Bone marrow (tissue), 2 donors: ENCODE measurements at places on chromosomes 6 and 20.

DNA sequence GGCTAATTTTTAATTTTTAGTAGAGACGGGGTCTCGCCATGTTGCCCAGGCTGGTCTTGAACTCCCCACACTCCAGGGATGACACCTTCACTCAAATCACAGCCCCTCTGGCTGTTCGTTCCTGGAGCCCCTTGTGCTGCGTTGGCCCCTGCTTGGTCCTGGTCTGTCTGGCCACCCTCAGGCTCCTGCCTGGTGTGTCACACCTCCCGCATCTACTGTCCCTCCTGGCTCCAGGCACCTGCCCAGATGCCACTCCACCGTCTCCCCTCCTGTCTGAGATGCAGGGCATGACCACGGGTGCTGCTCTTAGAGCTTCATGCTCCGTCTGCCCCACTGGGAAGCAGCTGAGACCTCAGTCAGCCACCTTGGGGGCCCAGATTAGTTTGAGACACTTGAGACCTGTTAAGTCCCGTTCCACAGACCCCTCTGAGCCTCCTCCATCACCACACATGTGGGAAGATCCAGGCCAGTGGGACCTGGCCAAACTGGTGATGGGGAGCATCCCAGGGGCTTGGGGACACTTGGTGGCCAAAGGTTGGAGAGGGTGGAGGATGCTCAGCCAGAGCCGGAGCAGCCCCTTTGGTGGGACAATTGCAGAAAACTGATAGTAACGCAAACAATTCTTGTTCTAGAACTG is 21.9 kb upstream of the NPBWR2 start:
- no peak for DNase-seq

DNA sequence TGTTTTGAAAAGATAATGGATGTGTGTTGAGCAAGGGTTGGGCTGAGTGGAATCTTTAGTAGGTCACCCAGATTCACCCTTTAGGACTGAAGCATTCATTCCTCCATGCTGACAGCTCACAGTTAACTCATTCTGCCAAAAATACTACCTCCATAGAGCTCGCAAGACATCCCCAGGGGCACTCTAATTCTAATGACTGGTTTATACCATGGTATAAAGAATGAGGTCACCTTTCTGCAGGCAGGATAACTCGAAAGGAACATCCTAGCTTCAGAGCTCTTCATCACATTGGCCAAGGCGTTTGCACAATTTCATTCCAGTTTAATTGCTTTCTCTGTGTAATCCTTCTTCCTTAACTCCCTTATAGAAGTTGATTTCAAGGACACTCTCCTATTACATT is 1257.2 kb upstream of the EYS start:
- no peak for DNase-seq

- DNase-seq: no peak
Measured at GRCh38 chr6:34745277-34746103, 11.8 kb upstream of the SNRPC start.

GRCh38 chr6:20681243-20681684 is 147.0 kb downstream of the CDKAL1 start:
- no peak for DNase-seq

- no peak for DNase-seq
Measured at GRCh38 chr6:88561954-88562315, 395.8 kb upstream of the CNR1 start.

GRCh38 chr6:87742106-87742505 is 40.1 kb upstream of the AKIRIN2 start:
- DNase-seq: no peak

DNA sequence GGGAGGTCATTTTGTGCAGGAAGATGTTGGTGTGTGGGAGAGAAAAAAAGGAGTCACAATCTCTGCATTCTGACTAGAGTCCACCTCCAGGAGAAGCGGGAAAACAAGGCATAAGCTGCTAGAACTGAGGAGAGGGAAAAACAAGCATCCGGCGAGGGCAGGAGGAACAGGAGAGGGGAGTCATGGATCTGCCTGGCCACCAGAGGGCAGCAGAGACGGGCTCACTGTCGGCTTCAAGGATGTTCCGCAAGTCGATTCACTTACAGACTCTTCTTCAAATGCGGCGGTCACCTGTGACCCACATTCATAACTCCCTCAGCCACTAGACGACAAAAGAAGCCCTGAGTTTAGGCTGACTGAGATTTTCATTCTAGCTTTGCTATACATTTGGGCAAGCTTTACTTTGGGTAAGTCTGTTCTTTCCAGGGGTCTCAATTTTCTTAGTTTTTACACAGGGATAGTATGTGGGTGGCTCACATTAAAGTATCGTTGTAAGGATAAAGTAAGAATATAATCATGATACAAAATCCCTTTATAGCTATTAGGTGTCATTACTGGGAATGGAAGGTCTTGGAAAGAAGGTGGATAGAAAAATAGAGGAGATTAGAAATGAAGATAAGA is 6.6 kb upstream of the BTNL2 start:
- peak; percentile 54 for DNase-seq

- peak; percentile 1 for DNase-seq
Measured at GRCh38 chr6:132962936-132963868, 148.8 kb downstream of the RPS12 start.

GRCh38 chr6:100883347-100883746 is 2.2 kb upstream of the ASCC3 start:
- no peak for DNase-seq

- no peak for DNase-seq
Measured at GRCh38 chr6:106126482-106126881, 40.3 kb downstream of the PRDM1 start.

DNA sequence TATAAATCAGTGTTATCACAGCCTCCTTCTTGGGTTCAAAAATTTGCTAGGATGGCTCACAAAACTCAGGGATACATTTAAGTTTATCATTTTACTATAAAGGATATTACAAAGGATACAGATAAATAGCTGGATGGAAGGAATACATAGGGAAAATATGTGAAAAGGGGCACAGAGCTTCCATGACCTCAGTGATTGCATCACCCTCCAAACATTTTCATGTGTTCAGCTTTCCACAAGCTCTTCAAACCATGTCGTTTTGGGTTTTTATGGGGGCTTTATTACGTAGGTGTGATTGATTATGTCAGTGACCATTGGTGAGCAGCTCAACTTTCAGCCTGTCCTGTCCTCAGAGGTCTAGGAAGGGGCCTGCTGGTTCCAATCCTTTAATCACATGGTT is 68.0 kb downstream of the CYB5R4 start:
- DNase-seq: no peak

DNA sequence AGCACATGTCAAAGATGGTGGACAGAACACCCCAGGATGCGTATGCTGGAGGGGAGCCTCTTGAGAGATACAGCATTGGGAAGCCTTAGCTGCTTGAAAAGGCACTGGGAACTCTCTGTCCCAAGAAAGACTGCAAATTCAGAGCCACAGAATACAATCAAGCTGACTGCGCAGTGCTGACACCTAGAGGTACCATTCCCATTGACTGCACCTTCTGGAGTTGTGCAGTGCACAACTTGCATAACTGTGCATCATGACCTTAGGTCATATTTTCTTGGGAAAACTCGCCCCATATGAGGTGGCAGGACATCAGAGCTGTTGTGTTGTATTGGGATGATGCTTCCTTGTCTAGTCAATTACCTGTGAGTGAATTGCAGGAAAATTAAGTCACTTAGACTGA is 646.5 kb upstream of the NOX3 start:
- no peak for DNase-seq

- no peak for DNase-seq
Measured at GRCh38 chr6:146240322-146240721, 211.5 kb downstream of the GRM1 start.

GRCh38 chr20:63502671-63503172 is 3.8 kb upstream of the EEF1A2 start:
- no peak for DNase-seq

DNA sequence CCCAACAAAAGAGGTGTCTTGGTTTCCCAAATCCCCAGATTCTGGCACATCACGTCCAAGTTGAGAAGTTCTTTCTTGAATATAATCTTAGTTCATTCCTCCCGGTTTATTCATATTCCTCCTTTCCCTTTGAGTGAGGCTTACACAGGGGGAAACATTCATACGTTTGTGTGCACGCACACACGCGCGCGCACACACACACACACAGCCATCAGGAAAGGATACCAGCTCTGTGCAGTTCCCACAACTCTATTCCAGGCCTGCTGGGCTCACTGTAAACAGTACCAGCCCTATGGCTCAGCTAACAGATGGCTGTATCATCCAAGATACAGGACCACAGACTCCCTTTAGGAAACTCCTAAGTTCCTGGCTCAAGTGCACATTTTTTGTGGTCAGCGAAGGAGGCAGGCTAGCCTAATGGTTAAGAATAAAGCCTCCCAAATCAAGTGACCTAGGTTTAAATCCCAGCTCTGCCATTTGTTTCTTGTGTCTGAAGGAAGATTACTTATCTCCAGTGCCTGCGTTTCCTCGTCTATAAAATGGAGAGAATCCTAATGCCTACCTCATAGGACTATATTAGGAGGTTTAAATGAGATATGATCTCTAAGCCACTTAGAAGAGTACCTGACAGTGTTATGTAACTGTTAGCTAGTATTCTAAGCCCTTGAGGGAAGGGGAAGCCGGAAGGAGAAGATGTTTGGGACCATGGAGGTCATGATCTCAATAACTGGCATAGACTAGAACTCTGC is 3.7 kb upstream of the TAF8 start:
- no peak for DNase-seq

GRCh38 chr6:19369785-19370184 is 467.4 kb upstream of the ID4 start:
- DNase-seq: no peak

GRCh38 chr20:47188540-47188939 is 168.0 kb downstream of the ZMYND8 start:
- DNase-seq: no peak

DNA sequence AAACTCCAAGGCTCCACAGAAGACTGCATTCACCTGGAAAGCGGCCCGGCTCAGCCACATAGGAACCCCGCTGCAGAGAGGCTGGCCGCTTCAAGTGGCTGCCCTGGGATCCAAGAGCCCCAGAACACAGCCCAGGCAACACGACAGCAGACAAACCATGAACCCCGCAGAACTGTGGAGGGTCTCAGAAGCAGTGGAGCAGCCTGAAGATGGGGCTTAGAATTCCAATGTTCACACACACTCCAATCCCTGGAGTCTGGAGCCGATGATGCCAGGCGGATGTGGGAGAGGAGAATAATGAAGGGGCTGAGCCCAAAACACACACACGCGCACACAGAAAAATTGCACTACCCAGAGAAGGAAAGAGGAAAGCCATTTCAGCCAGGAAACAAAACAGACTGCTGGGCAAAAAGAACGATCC is 52.4 kb downstream of the NINL start:
- DNase-seq: no peak

GRCh38 chr6:7566107-7566506 is 23.9 kb upstream of the SNRNP48 start:
- no peak for DNase-seq

GRCh38 chr6:123150076-123150475 is 154.0 kb downstream of the CLVS2 start:
- DNase-seq: no peak

GRCh38 chr6:122454673-122455072 is 16.9 kb downstream of the SERINC1 start:
- no peak for DNase-seq

GRCh38 chr6:2841264-2842138 is at the start of gene SERPINB1:
SERPINB1 (minus strand) TSS chr6:2841863; CDS start chr6:2840586, 1,277 bp downstream.
- DNase-seq: peak; percentile 92

GRCh38 chr20:9342651-9343050 is 171.7 kb upstream of the LAMP5 start:
- no peak for DNase-seq

DNA sequence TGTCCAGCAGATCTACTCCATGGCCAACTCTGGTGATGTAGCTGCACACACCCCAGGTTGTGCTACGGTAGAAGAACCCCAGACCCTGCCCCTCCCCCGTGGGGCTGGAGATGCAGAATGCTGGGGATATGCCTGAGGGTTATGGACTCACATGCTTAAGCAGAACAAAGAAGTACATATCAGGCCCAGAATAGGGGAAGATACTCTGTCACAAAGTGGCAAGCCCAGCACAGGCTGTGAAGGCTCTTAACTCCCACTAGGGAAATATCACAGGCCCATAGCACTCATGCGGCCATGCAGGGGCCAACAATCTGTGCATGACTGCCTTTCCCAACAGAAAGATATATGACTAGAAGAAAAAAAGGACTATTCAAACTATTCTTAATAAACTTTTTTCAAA is 234.9 kb downstream of the KCNQ5 start:
- no peak for DNase-seq

DNA sequence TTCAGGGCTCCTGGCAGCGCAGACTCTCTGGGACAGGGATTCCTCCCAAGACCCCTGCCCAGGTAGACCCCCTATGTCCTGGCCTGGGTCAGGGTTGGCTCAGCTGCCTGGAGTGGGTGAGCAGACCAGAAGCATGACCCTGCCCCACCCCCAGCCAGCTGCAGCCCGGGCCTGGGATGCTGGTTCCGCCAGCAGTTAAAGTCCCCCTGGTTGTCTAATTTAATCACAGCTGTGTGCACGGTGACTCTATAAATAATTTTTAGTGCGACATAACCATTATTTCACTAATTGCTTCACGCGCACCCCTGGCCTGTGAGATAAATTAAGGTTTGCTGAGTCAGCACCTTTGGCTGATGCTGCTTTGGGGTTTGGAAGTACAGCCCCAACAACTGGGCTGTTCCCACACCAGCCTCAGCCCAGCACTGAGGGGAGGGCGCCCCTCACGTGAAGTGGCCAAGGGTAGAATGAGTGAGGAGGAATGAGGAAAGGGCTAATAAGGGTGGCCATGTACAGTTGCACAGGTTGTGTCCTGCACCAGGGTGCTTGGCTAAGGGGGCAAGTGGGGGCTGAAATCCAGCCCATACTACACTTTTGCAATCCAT is 26.1 kb upstream of the CDH22 start:
- no peak for DNase-seq

DNA sequence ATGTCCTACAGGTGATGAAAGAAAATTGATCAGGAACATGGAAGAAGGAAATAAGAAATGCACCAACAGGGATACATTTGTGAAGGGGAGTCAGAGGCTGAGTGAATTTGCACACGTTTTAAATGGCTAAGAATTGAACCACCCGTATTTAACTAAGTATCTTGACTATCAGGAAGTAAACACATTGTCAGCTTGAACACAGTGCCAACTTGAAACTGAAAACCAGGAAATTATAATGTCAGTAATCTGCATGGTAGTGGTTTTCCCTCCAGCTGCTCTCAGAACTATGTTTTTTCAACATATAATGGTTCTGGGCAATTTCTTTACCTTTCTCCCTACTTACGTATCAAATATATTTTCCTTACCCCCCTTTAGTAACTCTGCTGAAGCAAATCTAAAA is 366.5 kb upstream of the POU3F2 start:
- DNase-seq: no peak

- peak; percentile 56 for DNase-seq
Measured at GRCh38 chr6:25991785-25992412, 29.3 kb downstream of the TRIM38 start.

- no peak for DNase-seq
Measured at GRCh38 chr6:131043902-131044447, 19.1 kb downstream of the EPB41L2 start.

GRCh38 chr6:7661364-7661763 is 64.5 kb upstream of the BMP6 start:
- DNase-seq: no peak

DNA sequence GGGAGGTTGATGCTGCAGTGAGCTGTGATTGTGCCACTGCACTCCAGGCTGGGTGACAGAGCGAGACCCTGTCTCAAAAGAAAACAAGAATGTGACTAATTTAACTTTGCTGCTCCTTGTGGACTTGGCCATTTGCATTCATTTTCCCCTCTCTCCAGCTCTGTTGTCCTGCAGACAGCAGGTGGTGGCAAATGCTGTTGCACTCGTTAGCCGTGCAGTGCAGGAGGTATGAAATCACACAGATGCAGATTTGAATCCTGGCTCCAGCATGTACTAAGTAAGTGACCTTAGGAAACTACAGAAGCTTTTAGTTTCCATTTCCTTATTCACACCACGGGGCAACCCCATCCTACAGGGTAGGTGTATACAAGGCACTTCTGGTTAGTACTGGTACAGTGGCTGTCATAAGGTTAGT is 9.6 kb upstream of the BEND3 start:
- no peak for DNase-seq
